AML-193 (cell line): ENCODE measurements at places on chromosomes 1 and 21.
A peak's percentile ranks its signal among the peaks of the same experiment; 100 is the strongest.

DNA sequence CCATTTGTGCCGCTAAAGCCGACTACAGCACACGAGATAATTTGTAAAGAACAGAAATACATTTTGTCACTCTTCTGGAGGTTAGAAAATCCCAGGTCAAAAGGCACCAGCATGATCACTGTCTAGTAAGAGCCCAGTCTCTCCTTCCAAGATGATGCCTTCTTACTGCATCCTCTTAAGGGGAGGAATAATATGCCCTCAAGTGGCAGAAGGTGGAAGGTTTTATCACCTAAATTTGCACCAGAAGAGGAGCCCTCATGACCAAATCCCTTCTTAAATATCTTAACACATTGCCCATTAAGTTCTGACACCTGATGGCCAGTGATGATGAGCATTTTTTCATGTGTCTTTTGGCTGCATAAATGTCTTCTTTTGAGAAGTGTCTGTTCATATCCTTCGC lies 326.7 kb upstream of the RGS18 start:
- no peak for DNase-seq

DNA sequence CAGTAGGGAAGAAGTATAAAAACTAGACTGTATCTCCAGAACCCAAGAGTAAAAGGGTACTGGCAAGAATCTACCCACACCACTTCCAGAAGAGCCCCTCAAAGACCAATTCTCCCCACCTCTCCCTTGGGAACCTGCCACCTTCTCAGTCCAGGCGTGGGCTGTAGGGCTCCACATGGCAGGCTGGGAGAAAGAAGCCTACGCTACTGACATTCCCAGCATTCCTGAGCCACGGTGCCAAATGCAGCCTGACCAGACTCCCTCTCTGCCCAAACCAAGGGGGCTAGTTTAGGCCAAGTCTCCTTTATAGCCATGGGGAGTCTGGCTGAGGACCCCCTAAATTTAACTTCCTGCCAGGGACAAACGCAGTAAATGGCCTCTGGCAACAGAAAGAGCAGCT lies 2.0 kb downstream of the UBE2Q1 start:
- DNase-seq = no peak

DNA sequence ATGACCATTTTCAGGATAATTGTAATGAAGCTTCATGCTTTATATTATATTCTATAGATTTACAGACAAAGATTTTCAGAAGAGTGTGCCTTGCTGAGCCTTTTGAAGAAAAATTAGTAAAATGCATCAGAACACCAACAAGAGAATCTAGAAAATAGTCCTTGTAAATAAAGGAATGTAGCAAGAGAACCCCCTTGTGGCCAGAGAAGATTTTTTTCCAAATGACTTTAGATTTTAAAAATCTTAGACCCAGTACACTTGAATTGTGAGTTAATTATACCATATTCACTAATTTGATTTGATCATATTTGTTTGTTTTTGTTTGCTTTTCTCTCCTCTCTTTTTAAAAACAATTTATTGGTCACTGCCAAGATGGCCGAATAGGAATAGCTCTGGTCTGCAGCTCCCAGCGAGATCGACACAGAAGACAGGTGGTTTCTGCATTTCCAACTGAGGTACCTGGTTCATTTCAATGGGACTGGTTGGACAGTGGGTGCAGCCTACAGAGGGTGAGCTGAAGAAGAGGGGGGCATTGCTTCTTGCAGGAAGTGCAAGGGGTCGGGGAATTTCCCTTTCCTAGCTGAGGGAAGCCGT lies 12.8 kb upstream of the IFI44L start:
- DNase-seq = peak; percentile 36

DNA sequence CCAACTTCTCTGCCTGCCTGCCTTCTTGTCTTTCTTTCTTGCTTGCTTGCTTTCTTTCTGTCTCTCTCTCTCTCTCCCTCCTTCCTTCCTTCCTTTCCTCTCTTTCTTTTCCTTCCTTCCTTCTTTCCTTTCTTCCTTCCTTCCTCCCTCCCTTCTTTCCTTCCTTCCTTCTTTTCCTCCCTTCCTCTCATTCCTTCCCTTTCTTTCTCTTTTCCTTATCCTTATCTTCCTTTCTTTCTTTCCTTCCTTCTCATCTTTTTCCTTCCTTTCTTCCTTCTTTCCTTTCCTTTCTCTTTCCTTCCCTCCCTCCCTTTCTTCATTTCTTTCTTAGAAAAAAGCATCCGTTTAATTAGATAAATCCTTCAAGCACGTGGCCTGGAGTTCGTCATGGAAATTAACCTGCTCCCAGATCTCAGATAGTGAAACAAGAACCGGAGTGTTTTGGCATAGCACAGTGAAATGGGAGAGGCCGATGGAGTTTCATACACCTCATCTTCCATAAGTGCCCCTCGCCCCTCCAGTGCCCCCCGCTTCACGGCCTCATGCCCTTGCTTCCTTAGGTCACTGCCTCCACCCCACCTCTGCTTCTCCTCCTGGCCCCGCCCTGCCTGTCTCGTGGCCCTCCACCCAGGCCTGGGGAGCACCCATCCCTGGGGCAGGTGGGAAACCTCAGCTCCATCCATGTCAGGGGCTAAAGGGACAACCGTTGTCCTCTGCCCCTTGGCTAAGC lies 11.3 kb downstream of the CASZ1 start:
- no peak for DNase-seq

- DNase-seq = no peak
Observed at GRCh38 chr1:41622859-41623732, 138.6 kb upstream of the EDN2 start.

DNA sequence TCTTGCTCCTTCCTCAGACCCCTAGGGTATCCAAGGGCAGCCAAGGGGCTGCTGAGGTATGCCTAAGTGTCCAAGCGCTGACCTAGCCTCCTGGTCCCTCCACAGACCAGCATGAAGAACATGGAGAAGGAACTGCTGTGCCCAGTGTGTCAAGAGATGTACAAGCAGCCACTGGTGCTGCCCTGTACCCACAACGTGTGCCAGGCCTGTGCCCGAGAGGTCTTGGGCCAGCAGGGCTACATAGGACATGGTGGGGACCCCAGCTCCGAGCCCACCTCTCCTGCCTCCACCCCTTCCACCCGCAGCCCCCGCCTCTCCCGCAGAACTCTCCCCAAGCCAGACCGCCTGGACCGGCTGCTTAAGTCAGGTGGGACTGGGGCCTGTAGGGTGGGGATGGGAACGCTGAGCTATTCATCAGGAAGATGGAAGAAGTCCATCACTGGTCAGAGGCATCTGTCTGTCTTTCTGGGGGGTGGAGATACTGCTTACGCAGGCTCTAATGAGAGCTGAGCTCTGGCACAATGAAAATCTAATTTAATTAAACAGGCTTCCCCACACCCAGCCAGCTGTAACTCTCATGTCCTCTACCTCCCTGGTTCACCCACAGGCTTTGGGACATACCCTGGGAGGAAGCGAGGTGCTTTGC lies 1.8 kb downstream of the TRIM46 start:
- DNase-seq = no peak
